ENCODE measurements at places on chromosomes 7 and 10.

DNA sequence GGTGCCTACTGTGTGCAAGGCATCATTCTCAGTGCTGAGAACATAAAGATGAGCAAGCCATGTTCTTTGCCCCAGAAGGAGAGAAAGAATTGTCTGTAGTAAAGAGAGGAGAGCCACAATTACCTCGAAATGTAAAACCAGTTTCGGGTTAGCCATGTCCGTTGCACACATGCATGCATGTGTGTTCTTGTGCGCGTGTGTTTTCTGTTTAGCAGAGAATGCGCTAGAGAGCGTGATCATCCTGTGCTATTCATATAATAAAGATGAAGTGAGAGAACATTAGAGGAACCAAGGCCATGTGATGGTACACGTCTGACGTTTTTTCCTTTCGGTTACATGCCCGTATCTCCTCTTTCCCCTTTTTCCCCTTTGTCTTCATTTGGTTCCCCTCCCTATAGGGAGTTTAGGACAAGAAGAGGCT, 158.2 kb downstream of the CELF2 start:
- DNase-seq: peak; percentile 57

GRCh38 chr7:100545360-100546128, 6.5 kb downstream of the AGFG2 start:
- DNase-seq: peak; percentile 76

DNA sequence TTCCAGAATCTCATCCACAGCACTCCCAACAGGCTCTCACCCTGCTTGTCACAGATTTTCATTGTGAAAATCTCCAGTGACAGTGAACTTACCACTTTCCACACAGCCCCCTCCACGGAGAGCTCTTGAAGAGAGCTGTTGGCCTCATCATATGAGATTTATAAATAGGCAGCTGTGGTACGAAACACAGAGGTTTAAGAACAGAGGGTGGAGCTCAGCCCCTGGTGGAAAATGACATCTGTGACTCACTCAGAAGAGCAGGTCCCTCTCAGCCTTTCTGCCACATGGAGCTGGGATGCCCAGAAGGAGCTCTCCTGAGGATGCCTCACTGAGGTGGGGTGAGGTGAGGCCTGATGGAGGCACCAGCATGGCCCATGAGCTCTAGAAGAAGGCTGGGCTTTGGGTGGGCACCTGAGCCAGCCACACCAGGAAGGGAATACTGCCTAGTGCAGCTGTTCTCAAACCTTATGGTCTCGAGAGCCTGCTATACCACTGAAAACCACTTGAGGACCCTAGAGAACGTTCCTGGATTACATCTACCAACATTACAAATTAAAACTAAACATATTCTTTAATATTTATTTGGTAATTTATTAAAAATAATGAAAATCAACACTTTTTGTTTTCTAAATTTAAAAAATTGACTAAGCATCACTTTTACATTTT, 25.8 kb upstream of the EEPD1 start:
- DNase-seq: no peak

DNA sequence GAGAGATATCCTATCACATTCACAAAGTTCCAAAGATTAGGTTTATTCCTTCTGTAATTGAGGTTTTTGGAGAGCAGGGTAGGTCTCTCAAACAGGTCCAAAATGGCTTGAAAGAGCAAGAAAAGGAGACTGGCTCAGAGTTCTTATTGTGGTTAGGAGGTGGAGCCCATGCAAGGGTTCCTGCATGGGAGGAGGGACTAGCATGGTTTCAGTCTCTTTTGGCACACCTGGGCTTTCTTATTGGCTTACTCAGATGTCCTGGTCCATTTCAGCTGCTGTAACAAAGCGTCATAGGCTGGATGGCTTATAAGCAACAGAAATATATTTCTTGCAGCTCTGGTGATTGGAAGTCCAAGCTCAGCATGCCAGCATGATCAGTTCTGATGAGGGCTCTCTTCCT, 493.1 kb downstream of the REEP3 start:
- no peak for DNase-seq

GRCh38 chr10:81472927-81473470, 402.0 kb upstream of the NRG3 start:
- no peak for DNase-seq

DNA sequence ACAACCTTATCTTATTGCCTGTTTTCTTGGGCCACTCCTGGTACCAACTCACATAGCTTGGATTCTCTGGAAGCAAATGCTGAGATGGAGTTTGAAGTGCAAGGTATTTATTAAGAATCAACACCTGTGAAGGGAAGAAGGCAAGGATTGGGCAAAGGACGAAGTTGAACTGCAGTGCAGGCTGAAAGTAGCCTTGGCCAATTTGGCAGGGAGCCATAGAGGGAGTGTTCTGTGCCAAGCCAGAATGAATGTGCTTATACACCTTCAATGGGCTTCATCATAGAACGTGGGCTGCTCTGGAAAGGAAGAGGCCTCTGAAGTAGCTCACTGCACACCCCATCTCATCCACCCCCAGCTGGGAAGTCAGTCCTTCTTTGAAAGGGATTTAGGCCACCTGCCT, 79.8 kb upstream of the IFRD1 start:
- no peak for DNase-seq

DNA sequence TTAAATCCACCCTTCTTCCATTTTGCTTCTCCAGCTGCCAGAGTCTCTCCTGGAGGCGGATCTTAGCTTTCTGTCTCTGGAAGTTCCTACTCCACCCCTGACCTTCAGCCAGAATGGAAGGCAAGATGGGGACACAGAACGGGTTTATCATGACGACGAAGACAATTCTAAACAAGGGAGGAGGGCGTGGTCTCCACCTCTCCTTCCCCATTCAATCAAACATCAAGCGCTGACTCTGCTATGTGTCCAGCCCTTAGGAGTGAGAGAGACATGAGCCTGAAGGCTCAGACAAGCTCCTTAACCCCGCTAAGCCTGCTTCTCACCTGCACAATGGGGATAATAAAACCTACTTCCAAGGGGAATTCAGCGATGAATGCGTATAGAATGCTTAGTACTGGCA, 3.1 kb downstream of the CYP17A1 start:
- no peak for DNase-seq

DNA sequence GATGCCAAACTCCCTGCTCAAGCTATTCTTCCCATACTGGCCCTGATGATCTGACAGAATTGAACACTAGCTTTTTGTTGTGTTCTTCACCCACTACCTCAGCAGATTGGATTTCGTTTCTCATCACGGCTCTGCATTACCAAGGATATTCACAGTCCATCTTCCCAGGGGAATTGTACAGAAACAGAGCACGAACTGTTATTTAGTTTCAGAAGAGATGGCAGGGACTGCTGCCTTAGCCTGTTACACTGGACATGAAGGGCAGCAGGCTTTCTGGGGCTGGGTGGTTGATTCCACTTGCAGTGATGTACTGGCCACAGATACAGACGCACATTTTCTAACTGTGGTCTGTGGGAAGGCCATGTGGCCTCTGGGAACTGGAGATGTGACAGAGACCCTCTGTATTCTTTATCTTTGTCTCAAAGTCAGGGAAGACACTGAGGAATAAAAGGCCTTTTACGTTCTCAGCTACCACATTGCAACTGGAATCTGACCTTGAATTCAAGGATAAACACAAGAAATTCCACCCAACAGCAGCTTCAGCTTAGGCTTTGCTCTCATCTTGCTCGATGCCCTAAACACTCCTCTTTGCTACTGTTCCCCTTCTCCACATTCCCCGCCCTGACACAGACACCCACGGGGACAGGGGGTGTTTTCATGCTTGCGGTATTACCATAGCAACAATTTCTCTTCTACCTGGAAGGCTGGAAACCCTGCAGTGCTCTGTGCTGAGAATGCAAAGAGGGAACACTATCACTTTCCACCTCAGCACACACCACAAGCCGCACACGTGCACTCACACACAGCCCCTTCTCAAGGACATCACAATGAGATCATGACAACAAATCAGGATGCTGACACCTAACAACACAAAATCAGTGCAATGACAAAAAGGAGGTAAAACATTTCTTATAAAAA, 81.7 kb downstream of the RNF216 start:
- DNase-seq: peak; percentile 90

DNA sequence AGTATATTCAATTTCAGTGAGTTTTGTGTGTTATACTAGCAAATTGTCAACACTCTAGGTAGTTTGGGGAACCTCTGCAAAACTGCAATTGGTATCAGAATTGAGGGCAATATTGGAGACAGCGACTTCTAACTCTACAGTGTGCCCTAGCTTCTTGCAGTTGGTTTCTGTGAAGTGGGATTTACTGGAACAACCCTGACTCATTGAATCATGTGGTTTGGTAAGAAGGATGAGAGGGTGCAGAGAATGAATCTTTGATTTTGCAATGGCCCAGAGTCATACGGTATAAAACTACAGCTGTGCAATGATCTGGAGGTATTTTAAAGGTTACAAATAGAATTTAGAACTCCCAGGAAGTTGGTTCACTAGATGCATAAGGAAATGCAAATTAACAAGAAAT, 129.1 kb upstream of the PPP1R3A start:
- DNase-seq: no peak

DNA sequence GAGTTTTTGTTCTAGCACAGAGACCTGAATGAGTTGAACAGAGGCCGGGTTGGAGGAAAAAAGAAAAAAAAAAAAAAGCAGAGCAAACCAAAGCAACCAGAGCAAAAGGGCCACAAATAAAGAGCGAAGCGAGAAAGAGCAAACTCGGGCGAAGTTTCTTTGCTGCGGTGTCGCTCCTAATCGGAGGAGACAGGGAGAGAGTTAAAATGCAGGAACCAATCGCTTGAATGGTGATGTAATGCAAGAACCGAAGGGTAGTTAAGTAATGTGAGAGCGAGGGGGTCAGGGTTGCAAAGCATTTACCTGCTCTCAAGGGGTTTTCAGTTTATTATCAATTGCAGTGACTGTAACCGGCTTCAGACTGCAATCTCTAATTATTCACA, 271.7 kb downstream of the TRIL start:
- DNase-seq: no peak

GRCh38 chr10:7887174-7887816, 69.0 kb downstream of the TAF3 start:
- DNase-seq: no peak

DNA sequence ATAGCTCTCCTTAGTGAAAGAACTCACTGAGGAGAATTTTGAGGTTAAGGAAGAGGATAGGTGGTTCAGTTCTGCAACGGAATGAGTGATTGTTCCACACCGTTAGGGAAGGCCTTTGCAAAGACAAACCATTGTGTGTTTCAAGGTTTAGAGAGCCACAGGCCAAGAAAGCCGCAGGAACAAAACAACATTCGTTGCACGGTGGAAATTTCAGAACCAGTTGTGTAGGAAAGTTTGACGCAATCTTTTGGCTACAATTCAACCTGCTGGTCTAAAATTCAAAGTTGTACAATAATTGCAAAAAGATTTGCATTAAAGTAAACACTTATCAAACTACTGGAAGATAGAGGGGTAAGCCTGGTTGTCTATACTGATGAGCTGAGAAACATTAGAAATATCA, 91.4 kb downstream of the FAM107B start:
- no peak for DNase-seq

DNA sequence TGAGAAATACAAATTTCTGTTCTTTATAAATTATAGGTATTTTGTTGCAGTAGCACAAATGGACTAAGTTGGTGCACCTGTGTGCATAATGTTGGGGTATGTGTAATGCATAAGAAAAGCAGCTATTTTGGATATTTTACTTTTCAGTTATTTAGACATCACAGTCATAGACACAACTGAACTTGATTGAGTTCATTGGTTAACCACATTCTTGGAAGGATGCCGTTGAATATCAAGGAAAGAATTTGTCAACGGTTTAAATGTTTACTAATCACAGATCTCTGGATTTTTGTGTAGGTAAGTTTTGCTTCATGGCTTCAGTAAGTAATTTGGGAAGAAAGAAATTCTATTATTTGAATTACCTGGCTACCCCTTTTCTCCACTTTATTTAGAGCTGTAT, 4.1 kb downstream of the OTUD1 start:
- no peak for DNase-seq

DNA sequence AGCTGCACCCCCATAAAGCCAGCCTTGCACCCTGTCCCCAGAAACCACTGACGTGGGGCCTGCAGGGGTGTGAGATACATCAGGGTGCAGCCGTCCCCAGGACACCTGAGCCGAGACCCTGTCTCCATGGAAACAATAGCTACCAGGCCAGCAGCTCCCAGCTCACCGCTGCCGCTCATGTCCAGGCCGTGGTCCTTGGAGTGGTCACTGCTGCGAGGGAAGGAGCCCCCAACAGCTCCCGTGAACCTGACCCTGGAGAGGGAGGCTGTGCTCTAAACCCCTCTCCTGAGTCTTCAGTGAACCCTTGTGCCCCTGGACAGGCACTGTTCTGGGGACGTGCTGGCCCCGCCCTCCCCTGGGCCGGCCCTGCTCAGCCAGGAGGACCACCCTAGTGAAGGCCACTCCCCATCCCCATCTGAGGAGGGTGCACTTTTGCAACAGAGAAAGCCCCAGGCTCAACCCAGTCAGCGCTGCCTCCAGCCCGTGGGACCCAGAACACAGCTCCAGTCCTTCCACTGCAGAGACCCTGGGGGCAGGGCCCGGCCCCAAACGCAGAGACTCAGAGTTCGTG, 19.6 kb upstream of the INPP5A start:
- DNase-seq: no peak

GRCh38 chr7:27840760-27841364, 100.9 kb downstream of the TAX1BP1 start:
- no peak for DNase-seq

DNA sequence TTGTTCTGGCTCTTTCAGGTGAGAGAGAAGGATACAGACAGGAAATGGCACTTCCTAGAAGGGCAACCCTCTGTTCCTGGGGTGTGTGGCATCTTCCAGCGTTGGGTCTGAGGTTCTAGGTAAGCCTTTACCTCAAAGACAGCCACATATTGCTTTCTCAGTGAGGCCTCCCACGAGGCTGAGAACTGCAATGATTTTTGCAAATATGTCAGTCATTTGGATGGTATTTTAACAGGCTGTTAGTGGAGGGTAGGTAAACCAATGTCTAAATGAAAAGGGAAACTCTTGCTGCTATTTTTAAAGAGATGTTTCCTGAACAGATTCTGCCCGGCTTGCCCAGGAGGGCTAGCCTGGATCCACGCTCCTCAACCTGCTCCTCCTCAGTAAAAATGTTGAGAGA, 240.3 kb upstream of the KLF6 start:
- DNase-seq: no peak

DNA sequence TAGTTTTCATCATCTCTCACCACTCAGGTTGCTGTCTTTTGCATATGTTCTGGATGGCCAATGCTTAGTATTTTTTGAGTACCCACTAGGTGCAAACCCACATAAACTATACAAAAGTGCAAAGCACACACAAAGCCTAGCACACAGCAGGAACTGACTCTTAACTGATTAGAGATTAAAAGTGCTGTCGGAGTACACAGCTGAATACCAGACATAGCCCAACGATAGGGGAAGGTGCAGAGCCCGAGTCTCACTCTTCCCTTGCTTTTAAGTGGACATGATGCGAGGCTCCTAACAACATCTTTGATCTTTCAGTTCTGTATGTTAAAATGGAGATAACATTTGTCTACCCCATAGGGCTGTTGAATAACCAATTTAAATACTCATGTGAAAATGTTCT, 90.8 kb downstream of the DPY19L1 start:
- no peak for DNase-seq

DNA sequence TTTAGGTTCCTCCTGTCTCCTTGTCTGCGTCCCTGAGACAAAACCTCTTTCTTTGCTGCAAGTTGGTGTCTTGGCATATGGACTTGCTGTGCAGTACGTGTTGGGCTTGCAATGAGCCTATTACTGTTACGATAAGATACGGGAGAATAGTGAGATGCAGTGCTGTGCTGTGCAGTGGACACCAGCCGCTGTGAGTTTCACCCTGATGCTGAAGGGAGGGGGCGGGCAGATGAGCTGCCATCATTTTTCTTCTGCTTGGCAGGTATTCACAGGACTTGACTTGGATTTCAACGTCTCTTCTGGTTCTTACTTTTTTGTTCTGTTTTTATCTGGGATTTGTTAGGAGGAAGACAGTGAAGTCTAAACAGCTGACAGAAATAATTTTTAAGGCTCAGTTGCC, 257.1 kb upstream of the PITRM1 start:
- DNase-seq: no peak
